ENCODE measurements at places on chromosomes 3 and 15.
A peak's percentile ranks its signal among the peaks of the same experiment; 100 is the strongest.

DNA sequence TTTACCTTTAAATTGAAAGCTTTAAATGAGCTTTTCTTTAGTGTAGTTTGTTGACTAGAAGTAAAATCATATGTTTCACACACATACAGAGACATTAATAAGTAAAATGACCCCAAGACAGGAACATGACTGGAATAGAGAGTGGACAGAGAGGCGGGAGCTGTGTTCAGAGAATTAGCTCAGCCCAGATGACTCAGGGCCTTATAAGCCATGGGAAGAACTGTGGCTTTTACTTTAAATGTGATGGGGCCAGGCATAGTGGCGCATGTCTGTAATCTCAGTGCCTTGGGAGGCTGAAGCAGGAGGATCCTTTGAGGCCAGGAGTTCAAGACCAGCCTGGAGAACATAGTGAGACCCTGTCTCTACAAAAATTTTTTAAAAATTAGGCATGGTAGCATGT, 26.7 kb downstream of the SACM1L start:
- DNase-seq: no peak

GRCh38 chr3:175073219-175073905, 214.2 kb downstream of the NAALADL2 start:
- DNase-seq: no peak

GRCh38 chr3:59531994-59532393, 482.2 kb upstream of the CFAP20DC start:
- no peak for DNase-seq

GRCh38 chr3:136194409-136195257, 1.5 kb downstream of the MSL2 start:
- peak; percentile 40 for DNase-seq

GRCh38 chr3:95476534-95476933, 1337.9 kb upstream of the EPHA6 start:
- no peak for DNase-seq

DNA sequence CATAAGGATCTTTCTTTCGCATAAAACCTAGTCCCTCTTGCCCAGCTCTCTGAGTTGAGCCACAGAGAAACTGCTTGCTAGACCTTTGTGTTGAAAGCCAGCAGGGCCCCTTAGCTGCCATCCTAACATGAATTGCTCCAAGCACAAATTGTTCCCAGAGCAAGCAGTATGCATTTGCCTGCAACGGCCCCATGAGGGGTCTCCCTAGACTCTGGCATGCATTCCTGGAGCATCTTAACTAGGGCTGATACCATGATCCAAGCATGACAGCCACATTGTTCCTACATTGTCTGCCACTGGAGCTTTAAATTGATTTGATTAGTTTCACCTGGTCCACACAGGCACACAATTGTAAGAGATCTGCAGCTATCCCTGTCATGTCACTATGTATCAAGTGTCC, 428.1 kb downstream of the TAFA4 start:
- DNase-seq: no peak

DNA sequence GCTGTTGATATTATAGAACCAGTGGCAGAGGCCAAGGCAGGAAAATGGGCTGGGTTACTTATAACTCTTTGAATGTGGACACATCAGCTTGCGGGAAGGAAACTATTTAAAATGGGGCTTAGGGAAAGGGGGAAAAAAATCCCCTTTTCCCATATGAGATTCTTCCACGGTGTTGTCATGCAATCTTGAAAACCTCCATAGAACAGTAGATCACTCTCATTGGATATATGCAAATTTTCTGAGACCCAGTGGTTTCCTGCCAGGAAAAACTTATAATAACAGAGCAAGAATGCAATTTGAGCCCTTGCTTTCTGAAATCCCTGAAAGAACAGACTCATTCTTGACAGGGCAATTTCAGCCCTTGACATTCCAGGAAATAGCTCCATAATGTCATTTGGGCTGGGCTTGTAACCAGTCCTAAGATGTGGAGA, 31.1 kb downstream of the TMEM212 start:
- DNase-seq: no peak

DNA sequence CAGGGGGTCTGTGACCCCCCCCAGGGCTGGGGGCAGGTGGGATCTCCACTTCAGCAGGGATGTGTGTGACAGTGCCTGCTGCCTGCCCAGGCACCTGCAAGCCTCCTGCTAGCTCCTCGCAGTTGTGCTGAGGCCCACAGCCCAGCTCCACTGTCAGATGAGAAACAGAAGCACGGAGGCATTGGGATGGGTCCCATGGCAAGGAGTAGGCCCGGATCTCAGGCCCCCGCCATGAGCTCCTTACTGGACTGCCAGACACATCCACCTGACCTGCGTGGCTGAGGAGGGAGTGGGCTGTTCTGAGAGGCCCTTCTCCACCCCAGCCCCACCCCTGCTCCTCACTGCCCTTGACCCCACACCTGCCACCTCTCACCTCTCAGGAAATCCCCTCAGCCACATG, 18.2 kb upstream of the SKOR1 start:
- DNase-seq: no peak
